Endothelial cell of umbilical vein (primary cell): ENCODE measurements at places on chromosomes 16 and 17. TPM values are rescaled to one million over a fixed set of nuclear protein-coding genes. Genes with fewer than 3 reads are reported as not detected.

The GUCY2D gene
- total RNA-seq = not detected in 2 replicates

The PIMREG gene
- total RNA-seq = 35.3 and 37.7 TPM in 2 replicates

The KRT24 gene
- total RNA-seq = not detected in 2 replicates

The ZNF778 gene
- total RNA-seq = 7.1 and 10.9 TPM in 2 replicates

The TEKT5 gene
- total RNA-seq = not detected in 2 replicates

The MT1F gene
- total RNA-seq = 1.4 and 2.6 TPM in 2 replicates

The SPATA32 gene
- not detected in 2 replicates for total RNA-seq

The ZFP90 gene
- total RNA-seq = 18.4 and 22.4 TPM in 2 replicates
